Activated CD4-positive, alpha-beta T cell treated with anti-CD3 and anti-CD28 coated beads, Interleukin-2, amount 50 U/mL, for 4 hours (primary cell): ENCODE measurements at places on chromosomes 2 and 18.

DNA sequence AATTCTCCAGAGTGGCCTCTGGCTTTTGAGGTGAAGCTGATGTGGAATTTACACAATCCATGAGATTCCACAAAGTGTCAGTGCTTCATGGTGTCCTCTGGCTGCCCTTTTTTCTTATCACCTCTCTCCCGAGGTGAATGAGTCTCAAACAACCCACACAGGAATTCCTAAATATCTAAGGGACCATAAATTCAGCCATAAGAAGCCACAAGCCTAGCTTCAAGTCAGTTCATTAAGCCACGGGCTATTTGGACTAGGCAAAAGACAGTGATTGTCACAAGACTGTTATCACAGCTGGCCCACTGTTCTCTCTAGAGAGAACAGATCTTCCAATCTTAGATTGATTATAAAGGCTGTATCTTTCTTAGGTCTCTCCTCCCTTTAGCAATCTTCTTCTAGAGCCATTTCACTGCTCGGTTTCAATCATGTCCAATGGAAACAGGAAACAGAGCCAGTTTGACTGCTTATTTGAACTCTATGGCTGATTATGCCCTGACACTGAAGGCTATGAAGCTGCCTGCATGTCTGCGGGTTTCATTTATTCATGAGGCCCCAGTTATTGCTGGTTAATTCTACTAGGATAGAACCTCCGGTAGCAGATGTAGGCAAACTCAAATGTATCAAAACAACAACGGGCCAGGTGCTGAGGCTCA lies 4.1 kb downstream of the NEMP2 start:
- DNase-seq = no peak

GRCh38 chr2:64228126-64228678 lies 84.0 kb upstream of the PELI1 start:
- DNase-seq = peak; percentile 49

- no peak for DNase-seq
These were observed 129.1 kb downstream of the RGPD3 start for GRCh38 chr2:106339132-106339531.

- DNase-seq = no peak
These were observed 70.3 kb upstream of the SMAD7 start for GRCh38 chr18:49021076-49021432.
